CD4-positive, alpha-beta T cell treated with Interleukin-12 subunit alpha and Interleukin-12 subunit beta, for 1 hour (primary cell): ENCODE measurements at places on chromosomes 11 and 22.

DNA sequence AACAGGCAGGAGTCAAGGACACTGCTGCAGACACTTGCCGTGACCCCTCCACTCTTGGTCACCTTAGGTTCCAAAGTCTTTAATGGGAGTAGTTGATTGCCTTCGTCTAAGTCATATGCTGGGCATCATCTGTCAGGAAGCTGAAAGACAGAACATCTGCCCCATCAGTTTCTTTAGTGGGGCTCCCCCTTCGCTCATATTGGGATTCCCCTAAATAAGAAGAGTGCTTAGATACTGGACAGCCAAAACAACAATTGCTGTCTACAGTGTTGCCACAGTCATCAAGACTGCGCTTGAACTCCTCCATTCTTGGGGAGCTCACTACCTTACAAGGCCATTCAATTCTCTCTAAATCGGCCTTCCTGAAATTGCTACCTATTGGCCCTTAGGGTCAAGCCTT, 58.5 kb downstream of the UBASH3B start:
- DNase-seq: no peak

DNA sequence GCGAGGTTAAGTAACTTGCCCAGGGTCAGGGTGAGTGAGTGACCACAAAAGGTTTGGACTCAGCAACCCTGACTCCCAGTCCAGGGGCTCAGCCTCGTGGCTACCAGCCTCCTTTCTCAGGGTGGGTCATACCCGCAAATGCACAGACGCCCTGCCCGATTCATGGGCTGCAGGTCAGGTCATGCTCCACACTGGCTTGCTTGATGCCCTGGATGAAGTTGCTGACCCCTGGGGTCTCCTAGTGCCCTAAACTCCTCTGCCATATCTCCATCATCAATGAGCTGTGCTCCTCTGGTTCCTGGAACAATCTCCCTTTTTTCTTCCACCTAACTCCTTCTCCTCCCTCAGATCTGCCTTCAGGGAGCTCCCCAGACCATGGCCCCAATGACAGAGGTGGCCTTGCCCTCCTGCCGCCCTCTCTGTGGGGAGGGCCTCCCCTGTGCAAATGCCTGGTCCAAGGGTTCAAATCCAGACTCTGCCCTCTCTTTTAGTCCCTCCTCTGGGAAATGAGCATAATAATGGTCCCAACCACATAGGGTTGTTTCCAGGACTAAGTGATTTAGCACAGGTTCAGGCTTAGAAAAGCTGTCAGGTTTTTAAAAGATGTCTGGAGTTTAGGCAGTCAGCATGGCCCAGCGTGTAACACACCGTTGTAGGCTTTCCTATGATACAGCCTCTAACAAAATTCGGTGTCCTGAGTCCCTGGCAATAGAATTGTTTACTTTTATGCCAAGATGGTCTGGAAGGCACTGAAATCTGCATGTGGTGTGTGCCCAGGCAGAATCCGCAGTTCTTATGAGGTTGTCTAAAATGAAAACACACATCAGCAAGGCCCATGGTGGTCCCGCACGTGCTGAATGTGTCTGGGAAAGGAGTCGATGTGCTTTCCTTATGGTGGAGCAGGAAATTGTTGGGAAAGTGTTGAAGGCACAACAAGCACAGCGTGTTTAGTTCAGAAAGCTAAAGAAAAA, 63.6 kb downstream of the CD82 start:
- no peak for DNase-seq

DNA sequence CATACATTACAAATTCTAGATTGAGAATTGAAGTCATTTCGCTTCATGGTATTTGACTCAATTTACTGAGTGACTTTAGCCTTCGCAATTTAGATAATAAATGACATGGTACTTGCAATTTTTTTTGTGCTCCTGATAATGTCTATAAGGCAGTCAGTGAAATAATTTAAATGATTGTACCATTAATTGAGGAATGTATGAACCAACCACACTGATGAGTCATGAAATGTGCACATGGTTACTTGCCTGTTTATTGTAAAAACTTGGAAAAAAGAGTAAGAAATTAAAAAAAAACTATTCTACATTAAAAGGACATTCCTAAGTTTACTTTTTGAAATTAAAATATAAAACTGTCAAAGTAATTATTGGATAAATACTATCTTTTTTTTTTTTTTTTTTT, 43.3 kb downstream of the DNAJC24 start:
- no peak for DNase-seq

DNA sequence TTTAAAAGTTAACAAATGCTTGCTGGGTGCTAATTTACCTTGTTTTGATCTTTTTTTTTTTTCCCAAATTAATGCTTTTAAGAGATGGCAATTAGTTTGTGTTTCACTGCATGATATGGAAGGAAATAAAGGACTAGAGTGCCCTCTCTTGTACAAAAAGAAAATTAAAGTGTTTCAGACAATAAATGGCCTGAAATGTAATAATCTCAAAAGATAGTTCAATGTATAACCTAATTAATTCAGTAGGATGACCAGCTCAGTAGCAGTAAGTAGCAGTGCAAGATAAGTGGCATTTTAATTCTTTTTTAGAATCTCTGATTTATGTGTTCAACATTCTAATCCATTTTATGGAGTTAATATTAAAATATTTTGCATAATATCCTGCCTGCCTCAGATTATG, 39.9 kb upstream of the MYO18B start:
- DNase-seq: no peak

- DNase-seq: peak; percentile 84
Measured at GRCh38 chr11:118198370-118198769, 21.9 kb upstream of the SCN2B start.

GRCh38 chr11:2380807-2381350, 3.8 kb downstream of the CD81 start:
- DNase-seq: no peak

- DNase-seq: peak; percentile 23
Measured at GRCh38 chr22:39349506-39349966, 255 bp upstream of the SYNGR1 start.

- DNase-seq: no peak
Measured at GRCh38 chr22:21042978-21043859, 2.5 kb upstream of the LRRC74B start.

DNA sequence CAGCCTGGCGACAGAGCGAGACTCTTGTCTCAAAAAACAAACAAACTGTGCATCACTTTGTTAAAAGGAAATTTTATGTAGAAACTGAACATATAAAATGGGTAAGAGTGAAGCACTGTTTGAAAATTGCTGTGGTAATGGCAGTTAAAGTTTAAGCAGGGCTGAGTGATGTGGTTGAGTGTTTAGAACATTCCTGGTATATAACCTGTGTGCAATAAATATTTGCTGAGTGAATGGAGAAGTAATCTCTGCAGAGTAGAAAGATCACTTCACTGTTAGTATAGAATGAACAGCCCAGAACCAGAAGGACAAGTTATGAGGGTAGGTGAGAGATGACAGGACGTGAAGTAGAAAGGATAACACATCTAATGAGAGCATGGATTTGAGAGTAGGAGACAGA, 27.3 kb downstream of the CECR2 start:
- no peak for DNase-seq

- DNase-seq: no peak
Measured at GRCh38 chr22:35622191-35622913, 5.2 kb upstream of the MB start.

GRCh38 chr22:36331306-36331911, 56.4 kb downstream of the MYH9 start:
- DNase-seq: peak; percentile 84

DNA sequence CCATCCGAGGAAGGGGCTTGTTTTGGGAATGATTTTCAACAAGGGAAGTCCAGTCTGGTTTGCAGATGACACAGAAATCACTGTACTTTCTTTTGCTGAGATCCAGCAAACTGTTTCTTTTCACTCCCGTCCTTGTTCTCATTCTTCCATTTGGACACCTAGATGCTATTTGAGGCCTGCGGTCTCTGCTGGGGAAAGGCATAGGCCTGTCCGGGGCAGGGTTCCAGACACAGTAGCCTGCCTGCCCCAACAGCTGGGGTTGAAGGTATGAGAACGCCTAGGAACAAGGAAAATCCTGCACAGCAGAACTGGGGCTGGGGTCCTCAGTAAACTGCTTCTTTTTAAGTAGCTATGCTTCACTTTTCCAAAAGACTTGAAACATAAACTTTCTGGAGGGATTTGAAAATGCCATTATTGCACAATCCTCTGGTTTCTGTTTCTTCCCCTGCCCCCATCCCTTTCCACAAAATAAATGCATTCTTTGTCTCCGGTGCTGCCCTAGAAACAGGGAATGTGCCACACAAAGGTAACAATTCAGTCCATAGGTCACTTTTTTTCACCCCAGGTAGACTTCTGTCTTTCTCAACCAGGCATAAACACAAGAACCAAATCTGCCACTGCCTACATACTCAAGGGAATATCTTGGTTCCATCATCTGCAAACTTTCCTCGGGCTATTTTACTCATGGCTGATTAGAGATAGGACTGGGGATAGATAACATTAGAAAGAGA, 174.8 kb upstream of the MTMR2 start:
- DNase-seq: no peak

DNA sequence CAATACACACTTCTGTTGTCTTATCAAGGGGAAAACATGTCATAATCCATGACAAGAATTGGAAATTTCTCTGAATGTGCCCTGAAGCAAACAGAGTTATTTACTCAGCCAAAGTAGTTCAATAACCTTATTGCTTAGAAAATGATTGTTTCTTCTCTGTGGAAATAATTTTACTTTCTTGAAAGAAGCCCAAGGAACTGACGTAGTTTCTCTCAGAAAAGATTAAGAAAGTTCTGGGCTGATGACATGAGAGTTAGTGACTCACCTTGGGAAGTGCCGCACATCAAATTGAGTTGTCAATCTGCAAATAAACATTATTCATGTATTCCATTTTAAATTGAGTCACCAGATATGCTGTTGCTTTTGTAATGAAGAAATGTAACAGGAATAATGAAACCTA, 418.6 kb upstream of the LRRC4C start:
- no peak for DNase-seq

DNA sequence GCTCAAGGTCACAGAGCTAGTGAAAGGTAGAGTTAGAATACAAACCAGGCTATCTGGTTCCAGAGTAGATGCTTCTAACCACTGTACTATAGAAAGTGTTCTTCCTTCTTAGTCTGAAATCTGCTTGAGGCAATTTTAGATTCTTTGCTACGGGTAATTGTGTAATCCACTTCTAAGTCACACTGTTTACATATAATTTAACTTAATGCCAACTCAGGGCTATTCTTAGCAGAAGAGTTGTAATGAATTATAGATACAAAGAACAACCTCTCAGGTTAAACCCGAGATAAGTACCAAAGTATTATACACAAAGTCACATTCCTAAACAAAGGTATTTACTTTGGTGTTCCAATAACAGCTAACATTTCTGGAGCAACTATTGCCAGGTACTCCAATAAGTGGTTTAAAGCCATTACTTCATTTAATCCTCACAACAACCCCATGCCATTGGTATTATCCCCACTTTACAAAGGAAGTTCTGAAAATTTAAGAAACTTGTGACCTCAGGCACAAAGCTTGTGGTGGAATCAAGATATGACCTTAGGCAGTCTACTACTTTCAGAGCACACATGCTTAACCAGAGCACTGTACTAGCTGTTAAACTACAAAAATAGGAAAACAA, 31.1 kb upstream of the DDI1 start:
- no peak for DNase-seq

DNA sequence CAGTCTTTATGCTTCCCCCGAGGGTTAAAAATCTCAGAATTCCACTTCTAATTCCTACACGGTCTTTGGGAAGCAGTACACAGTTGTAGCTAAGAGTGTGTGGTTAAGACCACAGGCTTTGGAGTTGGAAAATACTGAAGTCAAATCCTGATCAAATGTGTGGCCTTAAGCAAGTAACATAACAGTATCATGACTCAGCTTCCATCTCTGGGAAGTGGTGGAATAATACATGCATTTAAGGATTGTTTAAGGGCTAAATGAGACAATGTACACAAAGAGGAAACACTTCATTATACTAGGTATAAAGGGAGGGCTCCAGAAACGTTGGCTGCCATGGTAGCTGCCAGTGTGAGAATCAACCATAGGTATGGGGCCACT, 71.5 kb downstream of the FAT3 start:
- DNase-seq: no peak

- DNase-seq: no peak
Measured at GRCh38 chr11:47572715-47573255, 6.0 kb downstream of the KBTBD4 start.

GRCh38 chr11:12824281-12825041, 150.2 kb downstream of the TEAD1 start:
- DNase-seq: no peak
